ENCODE measurements at places on chromosomes 5 and 9. TPM values are rescaled to one million over a fixed set of nuclear protein-coding genes. Genes with fewer than 3 reads are reported as not detected.
A peak's percentile ranks its signal among the peaks of the same experiment; 100 is the strongest.

- peak; percentile 59 for DNase-seq
Observed at GRCh38 chr9:14198047-14198840, 115.7 kb downstream of the NFIB start.

DNA sequence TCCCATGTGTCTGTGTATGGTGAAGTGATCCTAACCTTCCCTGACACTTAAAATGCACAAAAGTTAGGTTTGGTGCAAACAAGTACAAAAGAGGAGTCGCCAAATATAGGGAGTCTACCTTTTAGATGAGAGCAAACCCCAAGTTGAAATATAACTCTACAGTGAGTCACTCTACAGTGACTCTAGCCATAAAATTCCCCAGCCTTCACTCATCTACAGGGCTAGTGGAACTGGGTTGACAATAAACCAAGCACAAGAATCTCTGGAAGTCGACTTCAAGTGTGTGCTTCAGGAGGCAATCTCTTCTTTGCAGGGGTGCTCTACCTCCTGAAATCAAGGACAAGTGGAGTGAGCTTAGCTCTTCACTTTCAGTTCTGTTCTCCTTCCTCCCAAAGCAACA lies 3.3 kb downstream of the SHISAL2B start:
- no peak for DNase-seq

GRCh38 chr9:82764061-82764668 lies 298.8 kb downstream of the RASEF start:
- DNase-seq = no peak

- peak; percentile 68 for DNase-seq
Observed at GRCh38 chr9:110997847-110998246, 40.4 kb downstream of the LPAR1 start.

DNA sequence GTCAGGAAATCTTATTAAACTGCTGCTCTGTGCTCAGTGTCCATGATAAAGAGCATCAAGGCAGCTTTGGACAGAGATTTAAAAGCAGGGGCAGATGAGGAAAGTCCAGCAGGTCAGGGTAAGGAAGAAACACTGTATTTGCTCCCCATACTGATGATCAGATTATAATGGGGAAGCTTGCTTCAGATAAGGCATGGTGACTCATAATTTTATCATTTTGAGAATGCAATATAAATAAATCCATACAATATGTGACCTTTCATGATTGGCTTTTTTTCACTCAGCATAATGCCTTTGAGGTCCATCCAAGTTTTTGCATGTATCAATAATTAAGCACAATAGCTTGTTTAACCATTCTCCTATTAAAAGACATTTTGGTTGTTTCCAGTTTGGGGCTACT lies 48.1 kb upstream of the LHFPL2 start:
- peak; percentile 42 for DNase-seq

DNA sequence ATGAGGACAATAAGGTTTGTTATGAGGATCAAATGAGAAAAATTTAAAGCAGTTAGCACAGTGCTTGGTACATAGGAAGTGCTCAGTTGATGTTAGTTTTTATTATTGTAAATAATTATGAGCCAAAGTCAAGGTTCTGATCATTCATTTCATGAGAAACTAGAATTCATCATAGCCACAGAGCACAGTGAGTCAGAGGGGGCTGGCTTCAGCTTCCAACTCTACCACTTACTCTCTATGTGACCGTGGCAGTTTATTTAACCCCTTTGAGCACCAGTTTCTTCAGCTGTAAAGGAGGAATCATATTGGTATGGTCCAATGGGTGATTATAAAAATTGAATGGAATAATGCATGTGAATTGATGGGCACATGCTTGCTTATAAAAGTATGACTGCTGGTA lies 39.4 kb downstream of the KLHL3 start:
- no peak for DNase-seq

GRCh38 chr9:136840140-136840876 lies 2.0 kb upstream of the AJM1 start:
- no peak for DNase-seq

GRCh38 chr5:172302047-172302710 lies 18.6 kb upstream of the UBTD2 start:
- DNase-seq = no peak

DNA sequence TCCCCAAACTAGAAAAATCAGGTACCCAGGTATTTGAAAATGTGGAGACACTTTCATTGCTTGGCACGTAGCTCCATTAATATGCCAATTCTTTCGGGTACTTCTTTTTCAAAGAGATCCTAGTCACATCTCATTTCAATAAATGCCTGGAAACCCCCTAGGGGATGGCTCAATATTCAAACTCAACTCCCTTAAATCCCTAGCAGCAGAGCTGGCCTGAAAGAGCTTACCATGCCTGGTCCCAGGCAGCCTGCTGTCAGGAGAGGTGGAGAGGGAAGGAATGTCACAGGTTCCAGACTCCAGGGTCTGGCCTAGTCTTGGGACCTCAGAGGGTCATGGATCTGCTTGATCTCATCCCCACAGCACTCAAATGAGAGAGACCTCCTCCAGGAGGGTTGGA lies 187.1 kb downstream of the SPOCK1 start:
- no peak for DNase-seq

- no peak for DNase-seq
Observed at GRCh38 chr5:54897001-54897400, 88.4 kb downstream of the ESM1 start.

DNA sequence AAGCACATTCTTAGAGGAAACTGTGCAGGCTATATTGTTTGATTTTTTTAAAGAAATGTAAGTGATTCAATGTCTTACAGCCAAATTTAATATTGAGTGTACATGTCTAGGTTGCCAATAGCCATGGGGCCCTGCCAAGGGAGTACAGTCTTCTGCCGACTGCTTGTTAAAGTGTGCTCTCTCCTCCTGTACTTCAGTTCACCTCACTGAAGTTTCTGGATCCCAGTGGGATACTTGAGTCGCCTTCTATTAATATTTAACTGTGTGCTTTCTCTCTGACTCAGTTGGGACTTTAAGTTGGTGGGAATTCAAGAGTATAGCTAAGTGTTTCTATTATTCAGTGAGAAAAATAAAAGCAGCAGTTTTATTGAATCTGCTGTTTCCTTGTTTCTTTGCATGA lies 44.5 kb upstream of the C5orf47 start:
- no peak for DNase-seq

GRCh38 chr5:604391-604831 lies 7.7 kb upstream of the CEP72 start:
- no peak for DNase-seq

GRCh38 chr9:111320631-111321030 lies 9.4 kb downstream of the OR2K2 start:
- DNase-seq = no peak

- DNase-seq = peak; percentile 52
Observed at GRCh38 chr5:148794729-148795561, 31.5 kb upstream of the ADRB2 start.

DNA sequence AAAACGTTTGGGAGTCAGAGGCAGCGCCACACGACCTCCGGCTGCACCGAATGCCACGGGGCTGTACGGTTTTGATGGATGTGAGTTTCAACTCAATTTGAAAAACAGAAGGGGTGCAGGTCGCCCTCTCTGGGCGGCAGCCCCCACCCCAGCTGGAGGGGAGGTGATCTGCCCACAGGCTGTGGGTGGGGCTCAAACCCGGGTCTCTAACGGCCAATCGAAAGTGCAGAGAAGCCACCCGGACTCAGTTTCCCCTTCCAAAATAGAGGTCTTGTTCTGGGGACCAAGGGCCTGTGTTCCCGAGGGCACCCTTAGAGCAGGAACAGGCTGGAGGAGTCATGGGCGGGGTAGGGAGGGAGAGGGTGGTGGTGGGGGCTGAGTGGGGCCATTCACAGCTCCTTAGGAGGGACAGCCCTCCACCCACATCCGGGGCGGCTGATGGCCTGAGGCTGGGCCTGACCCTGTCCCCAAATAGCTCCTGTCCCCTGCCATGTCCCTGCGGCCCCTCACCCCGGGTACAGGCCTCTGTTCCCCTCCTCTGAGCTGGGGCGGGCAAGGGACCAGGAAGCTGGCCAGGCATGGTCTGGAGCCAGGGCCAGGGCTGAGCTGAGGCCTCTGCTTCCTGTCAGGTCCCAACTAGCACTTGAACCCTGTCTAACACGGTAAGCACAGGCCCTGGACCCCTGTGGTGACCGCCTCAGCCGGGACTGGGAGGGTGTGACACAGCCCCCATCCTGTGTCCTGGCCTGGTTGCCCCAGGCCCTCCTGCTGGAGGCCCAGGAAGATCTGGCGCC lies 22.6 kb upstream of the NOTCH1 start:
- no peak for DNase-seq

PTCH1 gene
- 2.1 TPM for total RNA-seq

ZBTB43 gene
- 8.1 TPM for total RNA-seq

ANKRD55 gene
- total RNA-seq = not detected

SPATA31A3 gene
- not detected for total RNA-seq

CER1 gene
- total RNA-seq = not detected

HINT2 gene
- 24.9 TPM for total RNA-seq

TRIM36 gene
- 0.36 TPM for total RNA-seq
